CD14-positive monocyte (primary cell): ENCODE measurements at places on chromosomes 12 and 14. TPM values are rescaled to one million over a fixed set of nuclear protein-coding genes. Genes with fewer than 3 reads are reported as not detected.

Gene TAS2R8
- polyA plus RNA-seq: not detected

Gene CACNA1C
- polyA plus RNA-seq: not detected

Gene OR6C1
- polyA plus RNA-seq: not detected

Gene FOXG1
- polyA plus RNA-seq: not detected

GRCh38 chr14:90797451-90797850 is 18.8 kb downstream of the TTC7B start:
- no peak for DNase-seq

DNA sequence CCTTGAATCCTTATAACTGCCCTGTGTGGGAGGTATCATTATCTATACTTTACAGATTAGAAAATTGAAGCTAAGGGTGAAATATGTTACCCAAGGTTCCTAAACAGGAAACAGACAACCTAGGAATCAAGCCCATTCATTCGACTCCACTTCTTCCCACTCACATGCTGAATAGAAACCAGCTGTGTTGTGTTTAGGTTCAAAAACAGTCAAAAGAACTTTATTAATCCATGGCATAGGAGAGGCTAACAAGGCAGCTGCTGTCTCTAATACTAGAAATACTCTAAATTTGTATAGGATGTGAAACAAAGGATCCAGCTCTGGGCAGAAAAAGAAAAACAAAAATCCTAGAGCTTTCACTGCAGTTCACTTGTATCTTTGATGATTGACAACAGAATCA is 9.9 kb downstream of the AMDHD1 start:
- no peak for DNase-seq

DNA sequence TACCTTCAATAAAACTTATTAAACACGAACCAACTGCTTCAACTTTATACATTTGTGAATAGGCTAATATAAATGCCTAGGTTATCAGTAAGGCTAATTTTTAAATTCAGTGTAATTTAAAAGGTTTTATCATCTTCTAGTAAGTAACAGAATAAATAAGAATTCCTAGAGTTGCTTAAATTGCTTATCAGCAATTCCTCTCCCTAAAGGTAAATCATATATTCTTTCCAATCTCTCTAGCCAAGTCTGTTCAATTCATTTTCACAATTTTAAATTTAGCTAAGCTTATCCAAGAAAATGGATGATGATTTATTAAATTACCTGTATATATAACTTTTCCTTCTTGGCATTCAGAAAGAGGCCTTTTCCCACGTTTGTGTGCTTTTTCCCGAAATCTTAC is 4.6 kb downstream of the PUS7L start:
- no peak for DNase-seq

DNA sequence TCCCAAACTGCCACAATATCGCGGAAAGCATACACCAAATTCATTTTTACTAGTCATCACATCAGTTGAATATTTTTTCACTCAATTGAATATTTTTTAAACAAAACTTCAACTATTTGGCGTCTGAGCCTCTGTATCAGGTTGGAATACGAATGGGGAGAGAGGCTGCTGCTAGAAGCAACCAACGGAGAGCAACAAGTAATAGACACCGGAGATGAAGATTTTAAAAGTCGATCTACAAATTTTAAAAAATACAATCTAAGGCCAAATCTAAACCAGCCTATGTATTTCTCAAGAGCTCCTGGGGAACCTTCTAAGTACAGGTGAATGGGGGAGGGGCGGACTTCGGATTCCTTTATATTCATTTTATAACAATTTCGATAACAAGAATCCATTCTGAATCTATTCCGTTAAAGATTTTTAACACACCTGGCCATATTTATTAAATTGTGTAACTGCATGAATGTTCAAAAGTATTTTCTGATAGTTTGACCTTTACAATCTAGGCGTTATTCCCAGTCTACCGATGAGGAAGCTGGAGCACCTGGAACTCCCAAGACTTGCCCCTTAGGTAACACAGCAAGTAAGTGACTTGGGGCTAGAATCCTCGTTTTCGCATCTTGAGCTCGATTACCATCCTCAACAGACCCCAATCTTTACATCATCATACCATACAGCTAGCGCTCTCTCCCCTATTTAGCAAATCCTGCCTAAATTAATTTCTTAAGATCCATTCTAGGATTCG is 1.2 kb downstream of the GNPNAT1 start:
- DNase-seq: no peak

- DNase-seq: peak; percentile 21
Observed at GRCh38 chr12:11578461-11578993, 70.9 kb upstream of the ETV6 start.

GRCh38 chr12:3130057-3130830 is 53.1 kb downstream of the TSPAN9 start:
- peak; percentile 32 for DNase-seq

- DNase-seq: no peak
Observed at GRCh38 chr14:84340938-84341337, 1189.0 kb upstream of the FLRT2 start.
